Thymus (tissue), 14 donors: ENCODE measurements at places on chromosomes 2 and 18. TPM values are rescaled to one million over a fixed set of nuclear protein-coding genes. Genes with fewer than 3 reads are reported as not detected.
A peak's percentile ranks its signal among the peaks of the same experiment; 100 is the strongest.

- DNase-seq = no peak
- no peaks in the 10 kb centered on the region for H3K27me3 ChIP-seq
- H3K36me3 ChIP-seq = no peaks in the 10 kb centered on the region
- H3K27ac ChIP-seq = no peak overlapping the region
- no peaks in the 10 kb centered on the region for H3K4me1 ChIP-seq
Measured at GRCh38 chr2:201329409-201329808, 27.7 kb downstream of the FLACC1 start.

Gene SLC14A1
- 2.8 TPM for total RNA-seq

GRCh38 chr18:62717925-62718800 lies 2.8 kb downstream of the PHLPP1 start:
- peak overlapping the region; percentile 96 for H3K4me3 ChIP-seq
- peaks cover 13% of the 10 kb centered on the region for H3K4me1 ChIP-seq
- no peak overlapping the region for H3K27ac ChIP-seq
- DNase-seq = no peak

GRCh38 chr18:22161090-22161489 lies 8.3 kb upstream of the GATA6 start:
- H3K4me3 ChIP-seq = no peak overlapping the region
- H3K4me1 ChIP-seq = no peaks in the 10 kb centered on the region
- DNase-seq = no peak
- H3K36me3 ChIP-seq = no peaks in the 10 kb centered on the region
- H3K27me3 ChIP-seq = peaks cover 56% of the 10 kb centered on the region

- H3K36me3 ChIP-seq = no peaks in the 10 kb centered on the region
- no peak overlapping the region for H3K27ac ChIP-seq
- H3K4me1 ChIP-seq = no peaks in the 10 kb centered on the region
Measured at GRCh38 chr18:47772374-47773248, 157.8 kb downstream of the SMAD2 start.

DNA sequence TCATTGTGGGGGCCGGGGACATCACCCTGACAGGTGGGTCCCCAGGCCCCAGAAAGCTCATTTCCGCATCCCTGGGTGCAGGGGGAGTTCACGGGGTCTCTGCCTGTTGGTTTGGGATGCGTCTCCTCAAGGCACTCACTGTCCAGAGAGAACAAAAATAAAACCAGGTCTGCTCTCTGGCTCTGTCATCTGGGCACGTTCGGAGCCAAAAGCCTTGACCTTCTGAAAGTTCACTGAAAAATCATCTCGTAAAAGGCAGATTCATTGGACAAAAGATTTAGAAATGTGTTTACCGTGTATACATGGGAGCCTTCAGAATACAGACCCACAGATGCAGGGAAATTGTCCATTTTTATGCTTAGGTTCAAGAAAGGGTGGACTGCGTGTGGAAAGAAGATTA lies 26.6 kb downstream of the MLPH start:
- no peak for DNase-seq
- H3K27ac ChIP-seq = no peak overlapping the region
- no peak overlapping the region for H3K4me3 ChIP-seq
- H3K36me3 ChIP-seq = no peaks in the 10 kb centered on the region
- H3K4me1 ChIP-seq = peaks cover 3% of the 10 kb centered on the region

DNA sequence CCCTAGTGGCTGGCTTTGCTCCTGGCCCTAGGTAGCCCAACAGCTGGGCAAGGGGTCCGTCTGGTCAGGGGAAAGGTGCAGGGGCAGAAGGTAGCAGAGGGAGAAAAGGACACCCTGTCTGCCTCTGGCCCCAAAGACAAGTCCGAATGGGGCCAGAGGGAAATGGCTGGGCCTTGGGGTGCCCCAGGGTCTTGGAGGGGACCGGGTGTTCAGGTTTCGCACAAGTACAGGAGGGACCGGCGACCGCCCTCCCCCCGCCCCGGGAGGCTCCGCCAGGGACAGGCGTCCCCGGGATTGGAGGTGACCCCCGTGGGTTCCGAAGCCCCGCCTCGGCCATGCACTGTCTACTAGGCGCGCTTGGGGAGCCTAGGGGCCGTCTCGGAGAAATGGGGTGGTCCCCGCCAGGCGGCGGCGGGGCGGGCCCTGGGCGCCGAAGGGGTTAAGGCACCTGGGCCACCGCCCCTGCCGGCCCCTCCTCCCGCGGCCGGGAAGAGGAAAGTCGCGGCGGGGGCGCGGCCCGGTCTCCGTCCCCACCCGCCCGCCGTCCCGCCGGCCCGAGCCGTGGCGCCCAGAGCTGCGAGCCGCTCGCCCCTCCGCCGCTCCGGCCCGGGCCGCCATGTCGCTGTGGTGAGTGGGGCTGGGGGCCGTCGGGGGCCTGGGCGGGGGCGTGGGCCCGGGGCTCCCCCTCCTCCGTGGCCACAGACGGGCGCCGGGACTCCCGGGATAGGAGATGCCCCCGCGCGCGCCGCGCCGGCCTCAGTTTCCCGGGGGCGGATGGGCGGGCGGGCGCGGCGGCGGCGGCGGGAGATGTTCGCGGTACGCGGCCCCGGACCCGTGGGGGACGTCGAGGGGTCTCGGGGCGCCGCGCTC lies at the start of gene B3GNT7:
TSS of gene B3GNT7 (plus strand) at position 523 of the 870 bp plus-strand sequence. CDS start at position 617, 94 bp downstream.
- no peak for DNase-seq
- H3K36me3 ChIP-seq = no peaks in the 10 kb centered on the region
- no peak within 1 kb of the TSS for H3K4me3 ChIP-seq
- peaks cover 28% of the 10 kb centered on the region for H3K27me3 ChIP-seq
- no peaks in the 10 kb centered on the region for H3K4me1 ChIP-seq

DNA sequence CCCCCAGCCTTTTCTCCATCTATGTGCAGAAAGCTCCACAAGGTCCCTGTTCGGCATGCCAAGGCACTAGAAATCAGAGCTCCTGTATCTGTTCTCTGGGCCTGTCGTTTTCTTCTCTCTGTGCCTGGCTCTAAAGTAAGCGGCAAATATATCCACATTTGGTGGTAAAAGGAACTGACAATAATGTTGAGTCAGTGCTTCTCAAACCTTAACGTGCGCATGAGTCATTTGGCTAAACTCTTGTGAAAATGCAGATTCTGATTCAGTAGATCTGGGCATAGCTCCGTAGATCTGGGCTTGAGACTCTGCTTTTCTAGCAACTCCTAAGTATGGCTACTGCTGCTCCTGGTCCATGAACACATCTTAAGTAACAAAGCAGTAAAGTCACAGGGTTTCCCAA lies 16.5 kb upstream of the ACSL3 start:
- H3K27me3 ChIP-seq = no peaks in the 10 kb centered on the region
- no peak overlapping the region for H3K27ac ChIP-seq
- H3K4me1 ChIP-seq = no peaks in the 10 kb centered on the region
- DNase-seq = no peak
- no peak overlapping the region for H3K4me3 ChIP-seq

- H3K4me3 ChIP-seq = no peak overlapping the region
- no peak overlapping the region for H3K27ac ChIP-seq
- H3K27me3 ChIP-seq = no peaks in the 10 kb centered on the region
- DNase-seq = no peak
Measured at GRCh38 chr18:76479351-76480238, 15.4 kb downstream of the ZNF516 start.

Gene AFF3
- 9.7 TPM for total RNA-seq

Gene RBM44
- 0.85 TPM for total RNA-seq

Gene TTN
- total RNA-seq = 5.4 TPM

DNA sequence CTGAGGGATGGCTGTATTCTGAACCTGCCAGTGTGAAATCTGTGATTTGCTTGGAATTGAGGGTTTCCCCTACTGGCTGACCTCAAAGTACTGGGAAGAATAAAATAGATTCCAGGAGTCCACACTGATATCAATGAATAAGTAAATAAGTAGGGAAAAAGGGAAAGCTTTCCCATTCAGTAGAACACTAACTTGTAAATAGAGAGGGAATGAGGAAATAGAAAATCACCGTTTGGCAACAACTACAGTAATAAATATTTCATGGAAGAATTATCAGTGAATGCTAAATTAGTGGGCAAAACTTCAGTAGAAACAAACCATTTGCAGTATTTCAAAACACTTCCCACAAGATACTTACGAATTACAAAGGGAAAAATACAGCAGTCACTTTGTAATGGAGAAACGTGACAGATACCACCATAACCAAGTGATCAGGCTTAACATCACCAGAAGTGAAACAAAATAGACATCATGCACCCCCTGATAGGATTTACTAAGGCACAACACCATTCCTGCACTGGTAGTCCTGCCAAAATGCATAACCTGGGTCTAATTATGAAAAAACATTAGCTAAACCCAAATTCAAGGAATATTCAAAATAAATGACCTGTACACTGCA lies 88.5 kb downstream of the ICA1L start:
- no peaks in the 10 kb centered on the region for H3K36me3 ChIP-seq
- no peak overlapping the region for H3K27ac ChIP-seq
- H3K4me3 ChIP-seq = no peak overlapping the region
- no peak for DNase-seq

GRCh38 chr2:579961-580360 lies 97.2 kb downstream of the TMEM18 start:
- H3K27ac ChIP-seq = no peak overlapping the region
- DNase-seq = no peak
- H3K27me3 ChIP-seq = no peaks in the 10 kb centered on the region

DNA sequence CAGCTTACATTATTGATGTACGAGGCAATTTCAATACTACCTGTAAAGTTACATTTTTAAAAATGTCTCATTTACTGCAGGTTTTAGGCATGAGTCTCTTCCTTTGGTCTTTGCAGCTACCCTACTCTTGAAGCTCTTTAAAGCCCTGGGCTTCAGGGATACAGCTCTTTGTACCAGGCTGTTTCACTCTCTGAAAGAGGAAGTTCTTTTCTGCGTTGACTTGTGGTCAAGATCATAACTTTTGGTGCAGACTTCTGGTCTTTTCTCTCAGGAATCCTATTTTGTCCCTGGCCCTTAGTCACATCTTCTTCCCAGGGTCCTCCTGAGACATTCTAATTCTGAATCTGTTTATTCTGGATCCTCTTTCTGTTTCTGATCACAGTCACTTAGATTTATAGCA lies 16.6 kb upstream of the HRH4 start:
- H3K27ac ChIP-seq = no peak overlapping the region
- no peak for DNase-seq
- H3K4me1 ChIP-seq = no peaks in the 10 kb centered on the region
- peaks cover 15% of the 10 kb centered on the region for H3K36me3 ChIP-seq

Gene KCNE4
- total RNA-seq = 0.71 TPM

GRCh38 chr2:200466425-200467418 lies 43.1 kb downstream of the KCTD18 start:
- H3K27me3 ChIP-seq = no peaks in the 10 kb centered on the region
- peak; percentile 69 for DNase-seq
- H3K4me1 ChIP-seq = peaks cover 55% of the 10 kb centered on the region
- H3K36me3 ChIP-seq = peaks cover 3% of the 10 kb centered on the region
- peak overlapping the region; percentile 92 for H3K27ac ChIP-seq
- H3K4me3 ChIP-seq = no peak overlapping the region

- H3K4me3 ChIP-seq = no peak overlapping the region
- H3K27ac ChIP-seq = no peak overlapping the region
- no peak for DNase-seq
Measured at GRCh38 chr2:172299741-172300140, 127.6 kb upstream of the ITGA6 start.

DNA sequence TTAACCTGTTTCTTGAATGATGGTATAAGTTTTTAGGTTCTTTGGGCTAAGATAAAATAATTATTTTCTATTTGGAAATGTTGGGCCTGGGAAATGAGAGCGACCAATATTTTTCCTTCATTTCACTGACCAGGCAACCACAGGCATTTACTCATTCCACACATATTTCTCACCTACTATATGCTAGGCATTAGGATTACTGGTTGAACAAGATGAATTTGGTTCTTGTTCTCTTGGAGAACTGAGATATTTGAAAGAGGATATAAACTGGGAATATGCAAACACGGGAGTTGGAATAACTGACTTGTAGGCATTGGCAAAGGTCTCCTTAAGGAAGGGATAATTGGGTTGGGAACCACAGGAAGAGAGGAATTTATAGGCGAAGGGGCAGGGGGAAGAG lies 3.9 kb upstream of the MYL1 start:
- no peaks in the 10 kb centered on the region for H3K36me3 ChIP-seq
- no peaks in the 10 kb centered on the region for H3K27me3 ChIP-seq
- H3K27ac ChIP-seq = no peak overlapping the region
- H3K4me3 ChIP-seq = no peak overlapping the region

GRCh38 chr18:51399491-51400122 lies 202.1 kb upstream of the MEX3C start:
- H3K27ac ChIP-seq = no peak overlapping the region
- no peaks in the 10 kb centered on the region for H3K36me3 ChIP-seq
- no peak overlapping the region for H3K4me3 ChIP-seq
- no peak for DNase-seq

Gene MSTN
- total RNA-seq = 0.19 TPM

DNA sequence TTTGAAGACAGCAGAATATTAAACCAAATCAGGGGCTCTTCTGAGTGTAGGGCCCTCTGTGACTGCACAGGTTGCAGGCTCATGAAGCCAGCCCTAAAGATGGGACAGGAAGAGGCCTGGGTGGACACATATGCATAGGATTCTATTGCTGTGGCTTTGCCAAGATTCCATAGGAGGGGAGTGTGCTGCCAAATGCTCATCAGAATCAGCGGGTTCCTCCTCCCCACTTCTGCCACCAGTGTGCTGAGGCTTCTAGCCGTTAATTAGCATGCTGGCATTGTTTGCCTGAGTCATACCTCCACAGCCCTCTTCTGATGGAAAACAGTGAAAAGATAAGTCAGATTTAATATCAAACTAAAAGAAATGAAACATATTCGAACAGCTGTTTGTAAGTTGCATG lies 103.9 kb upstream of the TMEFF2 start:
- H3K4me3 ChIP-seq = no peak overlapping the region
- no peaks in the 10 kb centered on the region for H3K27me3 ChIP-seq
- H3K4me1 ChIP-seq = no peaks in the 10 kb centered on the region

GRCh38 chr2:191636586-191636985 lies 41.4 kb upstream of the NABP1 start:
- H3K27me3 ChIP-seq = no peaks in the 10 kb centered on the region
- DNase-seq = no peak
- H3K36me3 ChIP-seq = no peaks in the 10 kb centered on the region
- H3K27ac ChIP-seq = no peak overlapping the region
- H3K4me1 ChIP-seq = peaks cover 20% of the 10 kb centered on the region

Gene ANKRD36B
- total RNA-seq = 31.9 TPM

GRCh38 chr2:59383473-59383872 lies 1142.3 kb upstream of the FANCL start:
- H3K27ac ChIP-seq = no peak overlapping the region
- no peaks in the 10 kb centered on the region for H3K4me1 ChIP-seq
- no peak for DNase-seq
- H3K36me3 ChIP-seq = no peaks in the 10 kb centered on the region
- no peaks in the 10 kb centered on the region for H3K27me3 ChIP-seq

Gene TMEM237
- 24.7 TPM for total RNA-seq

Gene GKN2
- total RNA-seq = 0.24 TPM

- peaks cover 6% of the 10 kb centered on the region for H3K27me3 ChIP-seq
- no peak overlapping the region for H3K27ac ChIP-seq
- DNase-seq = no peak
- H3K36me3 ChIP-seq = no peaks in the 10 kb centered on the region
- no peaks in the 10 kb centered on the region for H3K4me1 ChIP-seq
Measured at GRCh38 chr2:26861610-26862224, 13.8 kb downstream of the DPYSL5 start.

GRCh38 chr2:63676135-63676534 lies 87.4 kb downstream of the MDH1 start:
- peaks cover 14% of the 10 kb centered on the region for H3K27me3 ChIP-seq
- H3K4me3 ChIP-seq = no peak overlapping the region
- DNase-seq = no peak
- H3K4me1 ChIP-seq = no peaks in the 10 kb centered on the region
